ENCODE measurements at places on chromosomes 6 and 20.

- DNase-seq = no peak
These were observed 37.9 kb downstream of the SCML4 start for GRCh38 chr6:107786179-107786578.

DNA sequence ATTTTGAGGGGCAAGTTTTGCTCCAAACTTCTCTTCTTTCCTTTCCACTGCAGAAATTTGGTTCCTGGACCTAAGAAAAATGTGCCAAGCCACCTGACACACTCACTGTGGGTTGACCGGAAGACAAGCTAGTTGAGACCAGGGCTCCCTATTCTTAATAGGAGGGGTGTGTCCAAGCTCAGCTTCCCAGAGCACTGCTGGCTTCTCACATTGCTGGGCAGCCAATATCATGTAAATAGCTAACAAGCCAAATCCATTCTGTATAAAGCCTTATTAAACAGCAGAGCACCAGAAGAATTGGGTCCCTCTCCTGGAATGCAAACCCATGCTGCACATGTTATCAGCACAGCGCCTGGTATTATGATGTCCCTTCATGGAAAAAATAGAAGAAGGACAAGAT lies 17.0 kb upstream of the SAMD3 start:
- no peak for DNase-seq

- DNase-seq = no peak
These were observed 58.2 kb downstream of the TNFAIP3 start for GRCh38 chr6:137925141-137925698.

DNA sequence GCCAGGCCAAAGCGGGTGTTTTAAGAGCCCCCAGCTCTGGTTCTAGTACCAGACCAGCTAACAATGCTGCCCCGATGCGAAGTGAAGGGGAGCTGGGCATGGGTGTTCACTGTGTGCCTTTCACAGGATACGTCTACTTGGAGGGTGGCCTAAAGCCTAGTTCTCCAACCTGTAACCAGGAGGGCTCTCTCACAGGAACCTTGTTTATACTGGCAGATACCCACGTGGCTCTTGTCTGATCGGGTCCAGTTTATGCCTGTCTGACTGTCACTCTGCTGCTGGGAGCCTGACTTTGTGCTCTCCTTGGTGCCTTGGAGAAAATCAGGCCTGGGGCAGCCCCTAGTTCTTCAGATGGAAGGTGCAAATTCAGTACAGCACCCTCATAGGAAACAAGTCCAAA lies 60.2 kb upstream of the RNF144B start:
- no peak for DNase-seq

DNA sequence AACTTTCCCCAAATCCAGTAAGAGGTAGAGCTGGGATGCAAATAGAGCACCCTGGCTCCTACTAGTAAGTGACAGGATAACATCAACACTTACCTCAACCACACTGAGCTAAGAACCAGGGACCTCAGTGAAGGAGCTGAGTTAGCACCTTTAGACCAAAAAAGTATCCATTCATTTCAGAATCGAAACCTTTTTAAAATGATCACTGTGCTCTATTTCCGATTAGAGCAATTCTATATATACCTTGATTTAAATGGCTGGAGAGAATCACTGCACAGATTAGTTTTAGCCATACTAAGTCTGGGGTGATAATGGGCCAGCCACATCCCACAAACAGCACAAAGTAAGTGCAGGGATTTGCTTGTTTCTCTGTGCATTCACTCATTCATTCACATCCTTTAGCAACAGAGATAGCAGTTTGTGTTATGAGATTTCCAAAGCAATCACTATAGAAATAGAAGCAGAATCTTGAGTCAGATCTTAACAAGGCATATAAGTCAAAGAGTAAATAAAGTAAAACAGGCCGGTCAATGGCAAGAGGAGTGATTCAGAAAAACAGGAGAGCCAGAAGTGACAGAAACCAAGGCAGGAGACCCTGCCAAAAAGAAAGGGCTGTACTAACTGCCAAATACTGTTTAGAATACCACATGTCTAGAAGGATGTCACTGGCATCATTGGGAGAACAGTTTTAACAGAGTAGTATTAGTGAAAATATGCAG lies 136.3 kb downstream of the KIF13A start:
- no peak for DNase-seq

DNA sequence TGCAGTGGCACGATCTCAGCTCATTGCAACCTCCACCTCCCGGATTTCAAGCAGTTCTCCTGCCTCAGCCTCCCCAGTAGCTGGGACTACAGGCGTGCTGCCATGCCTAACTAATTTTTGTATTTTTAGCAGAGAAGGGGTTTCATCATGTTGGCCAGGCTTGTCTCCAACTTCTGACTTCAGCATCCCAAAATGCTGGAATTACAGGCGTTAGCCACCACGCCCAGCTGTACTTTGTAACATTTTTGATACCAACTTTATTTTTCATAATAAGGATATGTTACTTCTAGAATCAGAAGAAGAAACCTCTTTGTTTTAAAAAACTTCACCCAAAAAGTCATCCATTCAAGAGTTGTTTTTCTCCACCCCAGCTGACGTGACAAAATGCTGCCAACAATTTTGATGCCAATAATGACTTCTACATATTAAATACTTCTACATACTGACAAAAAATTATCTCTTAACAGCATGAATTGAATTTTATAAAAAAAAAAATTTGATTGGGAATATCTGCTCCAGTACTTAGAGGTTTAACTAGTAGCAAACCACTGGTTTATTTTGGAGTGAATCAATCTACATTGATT lies 22.5 kb upstream of the PRIM2 start:
- no peak for DNase-seq

GRCh38 chr20:4418141-4418540 lies 303.6 kb upstream of the PRND start:
- DNase-seq = no peak

DNA sequence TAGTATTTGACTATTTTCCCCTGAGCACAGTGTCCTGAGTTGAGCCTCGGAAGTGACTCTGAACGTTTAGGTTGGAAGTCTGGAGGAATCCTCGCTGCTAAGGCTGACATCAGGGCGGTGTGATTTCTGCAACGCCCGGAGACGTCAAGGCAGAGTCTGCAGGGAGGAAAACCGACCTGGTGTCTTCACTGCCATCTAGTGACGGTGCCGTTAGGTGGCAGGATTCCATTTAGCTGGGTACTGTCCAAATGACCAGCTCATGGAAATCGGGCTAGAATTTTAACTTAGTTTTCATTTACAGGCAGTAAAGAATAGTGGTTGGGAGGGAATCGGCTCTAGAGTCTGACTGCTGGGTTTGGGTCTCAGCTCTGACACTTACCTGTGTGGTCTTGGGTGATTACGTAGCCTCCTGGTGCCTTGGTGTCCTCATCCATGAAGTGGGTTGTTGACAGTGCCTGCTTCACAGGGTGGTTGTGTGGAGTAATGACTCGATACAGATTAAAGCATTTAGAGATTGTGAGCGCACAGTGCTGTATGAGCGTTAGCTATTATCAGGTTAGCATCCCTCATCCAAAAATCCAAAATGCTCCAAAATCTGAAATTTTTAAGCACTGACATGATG lies 35.0 kb downstream of the FOXF2 start:
- peak; percentile 39 for DNase-seq

All from head of caudate nucleus (tissue), 42 donors.